ENCODE measurements at places on chromosomes 3 and 15.
A peak's percentile ranks its signal among the peaks of the same experiment; 100 is the strongest.

- DNase-seq: no peak
Observed at GRCh38 chr3:143329567-143330211, 210.1 kb downstream of the CHST2 start.

GRCh38 chr3:112642912-112643506 lies 2.1 kb upstream of the CCDC80 start:
- peak; percentile 83 for DNase-seq

DNA sequence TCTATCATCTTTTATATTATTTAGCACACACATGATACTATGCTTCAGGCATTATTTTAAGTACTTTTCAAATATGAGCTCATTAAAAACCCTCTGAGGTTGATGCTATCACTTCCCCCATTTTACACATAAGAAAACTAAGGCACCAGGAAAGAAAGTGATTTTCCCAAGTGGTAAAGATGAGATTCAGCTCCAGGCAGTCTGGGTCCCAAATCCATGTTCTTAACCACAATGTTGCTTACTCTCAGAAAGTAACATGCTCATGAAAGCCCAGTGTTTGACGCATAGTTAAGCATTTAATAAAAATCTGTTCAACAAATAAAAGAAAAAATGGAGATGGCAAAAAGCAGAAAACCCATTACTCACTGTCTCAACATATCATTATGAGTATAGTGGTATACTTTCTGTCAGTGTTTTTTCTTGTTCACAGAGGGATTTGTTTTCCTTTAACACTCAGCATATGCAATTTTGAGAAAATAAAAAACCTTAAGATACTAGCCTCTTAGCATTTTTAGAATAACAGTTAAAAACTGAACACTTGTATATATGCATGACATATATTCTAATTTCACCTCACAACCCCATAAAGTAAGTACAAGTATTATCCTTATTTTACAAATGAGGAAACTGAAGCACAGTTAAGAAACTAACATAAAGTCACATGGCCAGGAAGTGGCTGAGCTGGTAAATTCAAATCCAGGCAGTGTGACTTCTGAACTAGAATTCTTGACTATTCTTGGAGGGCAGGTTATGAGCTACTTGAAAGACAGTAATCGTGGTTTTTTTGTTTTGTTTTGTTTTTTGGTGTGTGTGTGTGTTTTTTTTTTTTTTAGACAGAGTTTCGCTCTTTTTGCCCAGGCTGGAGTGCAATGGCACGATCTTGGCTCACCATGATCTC lies 10.4 kb downstream of the PEAK1 start:
- no peak for DNase-seq

DNA sequence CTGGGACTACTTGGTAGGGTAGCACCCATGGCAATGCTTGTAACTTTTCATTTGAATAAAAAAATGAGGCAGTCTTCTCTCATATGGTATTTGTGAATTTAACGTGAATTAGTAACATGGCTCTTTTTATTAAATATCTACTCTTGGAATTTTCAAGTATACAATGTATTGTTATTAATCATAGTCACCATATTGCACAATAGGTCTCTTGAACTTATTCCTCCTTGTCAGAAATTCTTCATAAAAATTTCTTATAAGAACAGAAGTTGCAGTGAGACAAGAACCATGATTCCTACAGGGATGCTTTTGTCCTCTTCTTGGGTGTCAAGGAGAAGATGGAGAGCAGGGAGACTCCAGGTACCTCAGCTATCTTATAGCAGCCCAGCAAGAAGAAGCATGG lies 203.8 kb upstream of the FEZF2 start:
- no peak for DNase-seq

- no peak for DNase-seq
Observed at GRCh38 chr3:41519746-41520145, 320.4 kb downstream of the CTNNB1 start.

GRCh38 chr3:177946936-177947335 lies 589.3 kb upstream of the KCNMB2 start:
- no peak for DNase-seq

GRCh38 chr3:126320517-126321293 lies 36.5 kb downstream of the KLF15 start:
- DNase-seq: no peak

- no peak for DNase-seq
Observed at GRCh38 chr3:137165117-137165806, 207.5 kb downstream of the IL20RB start.

DNA sequence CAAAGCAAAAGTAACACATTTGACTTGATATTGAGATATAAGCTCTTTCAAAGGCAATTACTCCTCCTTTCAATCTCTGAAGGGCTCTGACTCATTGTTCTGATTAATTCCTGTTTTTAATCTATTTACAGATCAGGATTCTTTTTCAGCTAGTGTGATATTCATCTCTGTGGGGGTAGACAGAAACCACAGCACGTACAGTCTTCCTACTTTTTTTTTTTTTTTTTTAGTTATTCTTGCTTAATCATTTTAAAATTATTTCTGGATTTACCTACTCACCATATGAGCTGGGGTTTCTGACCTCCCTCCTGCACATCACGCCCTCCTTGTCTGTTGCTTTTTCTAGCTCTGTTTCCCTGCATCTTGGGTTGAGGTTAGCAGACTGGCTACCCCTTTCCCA lies 1.4 kb downstream of the CNTN3 start:
- no peak for DNase-seq

GRCh38 chr3:172134352-172134751 lies 95.0 kb downstream of the FNDC3B start:
- DNase-seq: no peak

- DNase-seq: no peak
Observed at GRCh38 chr3:157632075-157632474, 128.9 kb upstream of the VEPH1 start.

GRCh38 chr3:128493570-128494366 lies 767 bp upstream of the GATA2 start:
- no peak for DNase-seq
